ENCODE measurements at places on chromosomes 3 and 15.

DNA sequence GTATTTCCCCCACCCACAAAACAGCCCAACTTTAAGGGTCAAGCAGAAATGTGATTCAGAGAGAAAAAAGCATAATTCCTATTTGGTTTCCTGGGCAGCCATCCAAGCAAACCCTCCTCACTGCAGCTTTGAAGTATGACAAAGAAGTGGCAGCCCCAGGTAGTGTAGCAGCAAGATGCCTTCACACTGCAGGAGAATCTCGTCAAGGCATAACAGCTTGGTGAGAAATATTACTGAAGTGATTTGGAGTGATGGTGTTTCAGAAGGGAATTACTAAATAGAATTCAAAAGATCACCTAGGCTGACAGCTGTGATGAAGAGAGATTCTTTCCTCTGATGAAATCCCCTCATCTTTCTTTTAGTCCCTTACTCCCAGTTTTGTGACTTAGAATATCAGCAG is 173.9 kb downstream of the PYDC2 start:
- no peak for DNase-seq

DNA sequence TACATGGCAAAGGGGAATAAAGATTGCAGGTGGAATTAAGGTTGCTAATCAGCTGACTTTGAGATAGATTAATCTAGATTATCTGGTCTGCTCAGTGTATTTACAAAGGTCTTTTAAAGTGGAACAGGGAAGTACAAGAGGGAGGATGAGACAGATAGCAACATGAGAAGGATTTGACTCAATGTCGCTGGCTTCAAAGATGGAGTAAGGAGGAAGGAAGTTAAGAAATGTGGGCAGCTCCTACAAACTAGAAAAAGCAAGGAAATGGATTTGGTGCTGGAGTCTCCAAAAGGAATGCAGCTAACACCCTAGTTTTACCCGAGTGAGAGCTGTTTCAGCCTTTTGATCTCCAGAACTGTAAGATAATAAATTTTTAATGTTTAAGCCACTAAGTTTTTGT is 180.7 kb upstream of the TTC14 start:
- no peak for DNase-seq

- DNase-seq = no peak
Measured at GRCh38 chr15:68733666-68734065, 87.0 kb downstream of the ANP32A start.

DNA sequence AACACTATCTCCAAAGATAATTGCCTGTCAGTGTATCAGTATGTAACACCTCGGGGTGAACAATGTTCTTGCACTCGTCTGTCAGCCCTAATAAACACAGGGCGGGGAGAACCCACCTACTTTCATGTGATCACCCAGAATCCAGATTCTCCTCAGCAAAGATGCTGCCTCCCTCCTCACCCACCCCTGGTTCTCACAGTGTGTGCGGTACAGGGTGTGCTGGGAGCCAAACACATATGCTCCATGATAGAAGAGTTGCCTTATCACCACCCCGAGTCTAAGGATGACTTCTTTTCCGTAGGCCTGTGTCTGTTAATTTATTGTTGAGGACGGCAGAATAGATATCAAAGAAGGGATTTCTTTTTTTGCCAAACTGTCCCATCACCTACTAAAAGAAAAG is 206.1 kb downstream of the TLE3 start:
- no peak for DNase-seq

DNA sequence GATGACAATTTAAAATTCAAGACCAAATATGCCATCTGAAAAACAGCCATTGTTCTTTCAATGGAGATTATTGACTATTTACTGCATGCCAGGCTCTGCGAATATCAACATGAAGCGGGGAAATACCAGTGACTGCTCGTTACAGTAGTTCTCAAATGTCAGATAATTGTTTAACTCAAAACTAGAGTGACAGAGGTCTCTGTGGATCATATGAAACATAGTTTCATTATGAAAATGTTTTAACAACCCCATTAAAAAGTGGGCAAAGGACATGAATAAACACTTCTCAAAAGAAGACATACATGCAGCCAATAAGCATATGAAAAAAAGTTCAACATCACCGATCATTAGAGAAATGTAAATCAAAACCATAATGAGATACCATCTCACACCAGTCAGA is 50.0 kb upstream of the GPR149 start:
- DNase-seq = no peak

GRCh38 chr3:132504375-132504933 is 87.2 kb downstream of the DNAJC13 start:
- no peak for DNase-seq

DNA sequence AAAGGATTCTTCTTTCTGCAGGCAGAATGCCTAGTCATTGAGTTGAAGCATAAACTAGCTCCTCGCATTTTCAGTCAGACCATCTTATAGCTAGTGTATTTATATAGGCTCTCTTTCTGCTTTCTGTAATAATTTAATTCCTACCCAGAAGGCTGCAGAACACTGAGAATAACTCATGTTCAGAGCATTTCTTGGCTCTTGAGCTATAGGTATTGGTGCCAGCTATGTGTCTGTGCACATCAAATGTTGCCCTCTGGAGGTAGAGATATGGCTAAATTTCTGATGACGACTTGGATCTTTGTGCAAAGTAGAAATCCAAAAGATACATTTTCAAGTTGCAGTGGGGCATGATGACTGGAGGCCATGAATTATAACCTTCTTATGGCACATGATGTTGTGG is 336.2 kb upstream of the TPM1 start:
- no peak for DNase-seq

DNA sequence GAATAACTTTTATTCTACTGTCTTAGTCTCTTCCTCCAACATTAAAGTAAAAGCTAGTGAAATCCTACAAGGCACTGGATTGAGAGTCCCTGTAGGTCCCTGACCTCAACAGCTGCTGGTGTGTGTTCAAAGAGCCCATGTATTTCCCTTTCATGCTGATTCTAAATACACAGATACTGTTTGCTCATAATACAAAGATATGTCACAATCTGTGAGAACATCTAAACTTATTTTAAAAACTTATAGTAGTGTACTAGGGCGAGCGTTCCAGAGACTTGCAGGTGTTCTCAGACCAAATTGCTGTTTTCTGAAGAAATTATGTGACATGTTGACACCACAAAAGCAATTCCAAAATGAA is 145.9 kb upstream of the LIPC start:
- DNase-seq = no peak

- no peak for DNase-seq
Measured at GRCh38 chr15:57343498-57343897, 32.8 kb upstream of the CGNL1 start.

DNA sequence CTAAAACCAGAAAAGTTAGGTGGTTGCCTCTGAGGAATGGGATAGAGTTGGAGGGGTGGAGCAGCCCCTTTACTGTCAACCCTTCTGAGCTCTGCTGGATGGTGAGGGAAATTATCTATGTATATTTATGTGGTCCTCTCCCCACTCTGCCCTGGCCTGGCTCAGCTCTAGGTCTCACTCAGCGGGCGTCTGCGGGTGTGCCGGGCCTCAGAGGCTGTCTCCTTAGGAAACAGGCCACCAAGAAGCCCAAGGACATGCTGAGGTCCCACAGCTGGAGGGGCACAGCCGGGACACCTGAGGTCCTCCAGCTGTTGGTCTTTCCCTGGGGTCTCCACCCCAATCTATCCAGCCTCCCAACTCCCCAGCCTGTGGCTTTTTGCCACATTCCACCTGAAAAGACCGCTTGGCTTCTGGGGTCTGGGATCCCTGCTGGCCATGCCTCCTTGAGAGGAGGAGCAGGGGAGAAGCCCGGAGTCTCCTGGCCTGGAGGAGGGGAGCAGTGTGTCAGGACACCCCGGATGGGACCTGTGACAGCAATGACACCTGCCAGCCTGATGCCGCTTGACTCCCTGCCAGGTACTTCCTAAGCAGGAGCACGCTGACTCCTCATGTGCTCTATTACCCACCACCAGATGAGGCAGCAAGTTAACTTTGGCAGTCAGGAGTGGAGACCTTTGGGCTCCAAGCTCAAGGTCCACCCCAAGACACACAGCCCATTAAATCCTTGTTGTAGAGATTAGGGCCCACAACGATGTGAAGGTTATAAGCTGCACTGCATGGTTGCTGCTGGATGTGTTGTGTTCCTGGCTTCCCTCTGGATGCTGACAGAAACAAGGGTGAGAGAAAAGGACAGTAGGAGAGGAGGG is at the start of gene SLC28A1:
Gene SLC28A1 (plus strand): TSS at position 747 of the 866 bp plus-strand sequence. CDS start 3,099 bp downstream, outside the sequence.
- DNase-seq = no peak

GRCh38 chr3:184693011-184693975 is 18.6 kb downstream of the MAGEF1 start:
- no peak for DNase-seq

- no peak for DNase-seq
Measured at GRCh38 chr15:87099916-87100315, 1020.2 kb downstream of the AGBL1 start.

DNA sequence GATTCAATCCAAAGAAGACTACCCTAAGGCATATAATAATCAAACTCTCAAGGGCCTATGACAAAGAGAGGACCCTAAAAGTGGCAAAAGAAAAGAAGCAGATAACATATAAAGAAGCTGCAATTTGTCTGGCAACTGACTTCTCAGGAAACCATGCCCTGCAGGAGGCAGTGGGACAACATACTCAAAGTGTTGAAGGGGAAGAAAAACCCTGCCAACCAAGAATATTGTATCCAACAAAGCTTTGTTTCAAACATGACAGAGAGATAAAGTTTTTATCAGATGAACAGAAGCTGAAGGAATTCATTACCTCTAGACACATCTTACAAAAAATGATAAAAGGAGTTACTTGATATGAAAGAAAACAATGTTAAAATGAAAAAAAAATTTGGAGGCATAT is 167.1 kb downstream of the VPS13C start:
- DNase-seq = no peak

DNA sequence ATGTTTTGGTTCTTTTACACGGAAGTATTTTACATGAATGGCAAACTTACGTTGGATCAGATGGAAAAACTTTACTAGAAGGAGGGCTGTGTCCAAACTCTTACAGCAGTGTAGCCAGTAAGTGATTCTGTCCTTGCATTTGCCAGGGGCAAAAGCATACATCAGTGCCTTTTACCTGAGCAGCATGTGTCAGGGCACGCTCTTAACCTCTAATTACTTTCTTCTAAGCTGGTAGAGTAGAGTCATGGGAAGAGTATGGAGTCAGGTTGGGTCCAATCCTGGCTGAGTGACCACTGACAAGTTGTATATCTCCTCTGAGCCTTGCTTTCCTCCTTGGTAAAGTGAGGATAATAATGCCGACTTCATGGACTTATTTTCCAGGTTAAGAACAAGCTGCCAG is 47.1 kb downstream of the RYR3 start:
- DNase-seq = no peak

DNA sequence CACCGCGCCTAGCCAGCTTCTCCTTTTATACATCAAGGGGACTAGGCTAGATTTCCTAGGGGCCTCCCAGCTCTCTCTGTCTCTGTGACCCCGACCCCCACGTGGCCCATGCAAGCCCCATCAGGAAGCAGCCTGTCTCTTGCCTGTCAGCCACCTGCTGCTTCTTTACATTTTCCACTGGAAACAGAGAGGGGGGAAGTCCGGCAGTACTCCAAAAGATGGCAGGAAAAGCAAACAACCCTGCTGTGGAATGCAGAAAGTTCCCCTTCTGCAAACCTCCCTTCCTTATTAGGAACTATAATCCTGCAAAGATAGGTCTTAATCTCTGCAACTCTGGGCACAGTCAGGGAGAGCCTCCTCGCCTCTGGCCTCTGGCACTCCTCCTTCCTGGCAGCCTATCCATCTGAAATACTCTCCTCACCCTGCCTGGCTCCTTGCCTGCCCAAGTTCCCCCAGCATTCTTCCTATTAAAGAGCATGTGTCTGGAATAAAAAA is 47.4 kb upstream of the HACD2 start:
- DNase-seq = no peak

- no peak for DNase-seq
Measured at GRCh38 chr3:71511446-71511845, 72.1 kb downstream of the FOXP1 start.

DNA sequence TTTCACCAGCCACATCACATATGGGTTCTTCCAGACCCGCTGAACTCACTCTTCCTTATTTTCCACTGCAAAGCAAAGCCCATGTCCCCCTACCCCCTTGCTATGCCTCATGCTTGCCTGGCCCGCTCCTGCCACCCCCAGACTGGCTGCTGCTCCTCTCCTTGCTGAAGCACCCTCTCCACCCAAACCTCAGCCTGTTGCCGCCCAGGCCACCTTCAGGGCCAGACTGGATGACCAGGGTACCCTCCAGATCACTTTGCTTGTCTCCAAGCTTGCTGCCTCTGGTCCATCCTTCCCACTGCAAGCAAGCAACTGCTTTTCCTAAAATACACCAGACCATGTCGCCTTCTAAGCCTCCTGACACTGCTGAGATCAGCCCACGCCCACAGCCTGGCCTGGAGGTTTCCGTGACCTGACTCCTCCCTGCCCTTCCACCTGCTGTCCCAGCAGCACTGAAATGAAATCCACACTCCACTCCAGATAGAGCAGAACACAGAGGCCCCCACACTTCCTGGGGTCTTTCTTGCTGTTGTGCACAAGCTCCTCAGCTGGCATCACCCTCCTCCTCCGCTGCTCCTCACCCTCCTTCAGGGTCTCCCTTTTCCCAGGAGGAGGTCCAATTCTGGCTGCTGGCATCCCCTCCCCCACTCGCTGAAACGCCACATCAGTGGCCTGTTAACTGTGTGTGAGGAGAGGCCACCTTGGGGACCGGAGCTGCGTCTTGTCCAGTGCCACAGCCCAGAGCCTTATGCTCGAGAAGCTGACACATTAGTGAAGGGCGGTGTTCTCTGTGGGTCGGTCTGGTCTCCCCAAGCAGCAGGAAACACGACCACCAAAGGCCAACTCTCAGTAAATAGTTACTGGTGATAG is 99.1 kb downstream of the ADCY5 start:
- no peak for DNase-seq

DNA sequence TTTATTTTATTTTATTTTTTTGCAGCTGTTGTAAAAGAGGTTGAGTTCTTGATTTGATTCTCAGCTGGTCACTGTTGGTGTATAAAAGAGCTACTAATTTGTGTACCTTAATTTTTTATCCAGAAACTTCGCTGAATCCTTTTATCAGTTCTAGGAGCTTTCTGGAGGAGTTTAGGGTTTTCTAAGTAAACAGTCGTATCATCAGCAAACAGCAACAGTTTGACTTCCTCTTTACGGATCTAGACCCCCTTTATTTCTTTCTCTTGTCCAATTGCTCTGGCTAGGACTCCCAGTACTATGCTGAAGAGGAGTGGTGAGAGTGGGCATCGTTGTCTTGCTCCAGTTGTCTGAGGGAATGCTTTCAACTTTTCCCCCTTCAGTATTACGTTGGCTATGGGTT is 165.8 kb upstream of the KCNMB2 start:
- no peak for DNase-seq
